ENCODE measurements at places on chromosomes 7 and 10.

GRCh38 chr10:51301644-51302043 lies 227.4 kb downstream of the PRKG1 start:
- DNase-seq, result no peak

DNA sequence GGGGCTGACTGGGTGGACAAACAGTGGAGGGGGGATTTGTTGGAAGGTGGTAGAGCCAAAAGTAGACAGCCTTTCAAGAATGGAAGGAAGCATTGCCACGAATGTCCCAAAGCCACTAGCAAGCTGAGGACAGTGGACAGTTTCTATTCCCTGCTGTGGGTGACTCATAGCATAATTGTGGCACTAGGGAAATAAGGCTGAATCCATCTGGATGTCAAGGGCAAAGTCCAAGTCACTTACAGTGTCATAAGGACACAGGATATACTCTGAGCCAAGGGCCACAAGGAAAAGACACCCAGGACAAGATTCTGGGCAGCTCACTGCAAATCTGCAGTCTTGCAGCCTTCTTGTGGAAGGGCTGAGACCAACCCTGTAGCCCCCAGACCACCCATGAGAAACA lies 79.7 kb downstream of the FRMPD2 start:
- DNase-seq, result no peak

- no peak for DNase-seq
These were observed 20.3 kb downstream of the CELF2 start for GRCh38 chr10:11037991-11038390.

- DNase-seq, result no peak
These were observed 64.4 kb upstream of the AHR start for GRCh38 chr7:17234030-17234397.

DNA sequence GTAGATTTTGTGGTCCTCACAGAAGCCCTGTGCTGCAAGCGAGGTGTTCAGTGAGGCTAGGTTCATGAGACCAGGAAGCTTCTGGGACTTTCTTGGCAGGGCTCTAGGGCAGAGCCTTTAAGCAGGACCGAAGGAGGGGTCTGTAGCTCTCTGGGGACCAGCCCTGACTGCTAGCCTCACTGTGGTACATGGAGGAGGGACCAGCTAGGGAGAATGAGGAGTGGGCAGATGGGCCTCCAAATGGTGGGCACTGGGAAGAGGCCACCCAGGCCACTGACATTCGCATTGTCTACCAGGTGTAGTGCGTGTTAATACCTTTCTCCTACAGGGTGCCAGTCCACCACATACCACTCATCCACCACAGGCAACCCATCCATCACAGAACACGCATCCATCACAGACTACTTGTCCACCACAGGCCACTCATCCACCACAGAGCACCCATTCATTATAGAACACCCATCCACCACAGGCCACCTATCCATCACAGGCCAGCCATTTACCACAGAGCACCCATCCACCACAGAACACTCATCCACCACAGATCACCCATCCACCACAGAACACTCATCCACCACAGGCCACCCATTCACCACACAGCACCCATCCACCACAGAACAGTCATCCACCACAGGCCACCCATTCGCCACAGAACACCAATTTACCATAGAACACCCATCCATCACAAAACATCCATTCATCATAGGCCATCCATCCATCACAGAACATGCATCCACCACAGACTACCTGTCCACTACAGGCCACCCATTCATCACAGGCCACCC lies 31.6 kb upstream of the ZNF488 start:
- DNase-seq, result no peak

DNA sequence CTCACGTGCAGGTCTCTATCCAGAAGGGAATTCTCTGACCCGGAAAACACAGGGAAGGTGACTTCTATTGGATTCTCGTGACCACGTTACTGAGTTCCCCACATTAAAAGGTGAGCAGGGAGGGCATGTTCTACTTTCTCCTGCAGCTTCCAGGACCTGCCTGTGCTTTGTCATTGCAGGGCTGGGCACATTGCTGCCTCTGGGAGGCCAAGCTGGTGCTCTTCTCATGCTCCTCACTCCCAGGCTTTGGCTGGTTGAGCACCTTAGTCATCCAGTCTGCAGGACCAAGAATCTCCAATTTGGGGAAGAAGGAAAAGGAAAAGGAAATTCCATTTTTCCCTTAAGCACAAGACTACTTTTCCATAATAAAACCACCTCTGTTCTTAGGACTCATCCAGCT lies 86.5 kb upstream of the TMEM72 start:
- DNase-seq, result no peak

DNA sequence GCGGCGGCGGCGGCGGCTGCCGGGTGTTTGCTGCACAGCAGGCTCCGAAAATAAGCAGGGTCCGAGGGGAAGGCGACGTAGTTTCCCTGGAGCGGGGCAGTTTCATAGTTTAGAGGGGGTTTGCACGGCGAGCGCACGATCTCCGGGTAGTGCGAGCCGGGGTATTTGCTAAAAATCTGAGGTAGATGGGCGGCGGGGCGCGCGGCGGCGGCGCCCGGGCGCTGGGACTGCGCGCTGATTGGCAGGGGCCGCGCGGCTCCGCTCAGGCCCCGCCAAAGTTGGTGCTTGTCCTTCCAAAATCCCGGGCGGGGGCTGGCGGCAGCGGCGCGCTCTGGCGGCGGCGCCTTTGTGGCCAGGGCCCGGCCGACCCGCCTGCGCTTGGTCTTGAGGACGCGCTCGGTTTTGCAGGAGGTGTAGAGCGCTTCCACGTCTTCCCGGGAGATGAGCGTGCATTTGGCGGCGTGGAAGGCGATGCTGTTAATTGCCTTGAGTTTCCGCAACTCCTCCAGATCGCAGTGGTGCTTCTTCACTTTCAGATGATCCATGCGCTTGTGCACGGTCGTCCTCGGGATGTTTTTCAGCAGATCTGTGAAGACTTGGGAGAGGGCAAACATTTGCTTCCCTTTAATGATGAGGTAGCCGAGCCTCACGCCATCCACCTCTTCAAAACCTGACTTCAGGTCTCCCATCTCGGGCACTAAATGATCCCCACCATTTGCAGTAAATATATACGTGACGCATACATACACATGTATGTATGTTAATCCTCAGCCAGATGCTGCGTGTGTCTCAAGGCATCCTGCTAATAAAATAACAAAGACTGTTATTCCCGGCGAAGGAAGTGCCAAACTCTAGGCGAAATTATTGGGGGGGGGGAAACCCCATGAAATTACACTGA lies 8.1 kb downstream of the SKIDA1 start:
- no peak for DNase-seq

GRCh38 chr10:113071446-113071845 lies 121.4 kb downstream of the TCF7L2 start:
- DNase-seq, result no peak

- peak; percentile 11 for DNase-seq
These were observed 651 bp downstream of the MYO3A start for GRCh38 chr10:25934621-25935139.

- DNase-seq, result no peak
These were observed 46.6 kb downstream of the HERPUD2 start for GRCh38 chr7:35648367-35648766.

GRCh38 chr7:83643012-83643411 lies 5.9 kb downstream of the SEMA3E start:
- no peak for DNase-seq

GRCh38 chr10:127203067-127203466 lies 6.7 kb upstream of the INSYN2A start:
- no peak for DNase-seq

DNA sequence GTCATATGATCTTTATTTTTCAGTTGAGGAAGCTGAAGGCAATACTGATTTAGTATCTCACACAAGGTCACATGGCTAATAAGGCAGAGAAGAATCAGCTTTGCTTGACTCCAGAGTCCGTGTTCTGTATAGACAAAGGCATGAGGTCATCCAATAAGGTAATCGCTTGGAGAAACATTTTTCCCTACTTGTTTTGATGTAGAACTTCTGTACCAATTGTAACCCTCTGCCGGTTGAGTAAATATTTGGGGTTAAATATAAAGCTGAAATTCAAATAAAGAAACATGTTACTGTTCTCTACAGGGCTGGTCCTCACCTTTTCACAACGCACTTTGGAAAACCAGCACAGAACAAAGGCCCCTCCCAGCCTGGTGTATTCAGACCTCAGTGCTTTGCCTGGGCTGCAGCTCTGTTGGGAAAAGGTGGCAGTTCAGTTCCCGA lies 83.0 kb upstream of the INSYN2A start:
- peak; percentile 62 for DNase-seq
